ENCODE measurements at places on chromosomes 13 and 19. TPM values are rescaled to one million over a fixed set of nuclear protein-coding genes. Genes with fewer than 3 reads are reported as not detected.

- no peaks in the 10 kb centered on the region for H3K36me3 ChIP-seq
- peak overlapping the region; percentile 78 for H3K27ac ChIP-seq
- H3K4me1 ChIP-seq = peaks cover 62% of the 10 kb centered on the region
Measured at GRCh38 chr19:18419699-18420460, 682 bp downstream of the SSBP4 start.

- no peak overlapping the region for H3K4me3 ChIP-seq
- H3K27ac ChIP-seq = no peak overlapping the region
- no peaks in the 10 kb centered on the region for H3K4me1 ChIP-seq
- no peaks in the 10 kb centered on the region for H3K36me3 ChIP-seq
- no peaks in the 10 kb centered on the region for H3K27me3 ChIP-seq
Measured at GRCh38 chr13:42333613-42334328, 61.8 kb downstream of the AKAP11 start.

- DNase-seq = peak; percentile 64
- peak overlapping the region; percentile 83 for H3K27ac ChIP-seq
Measured at GRCh38 chr19:55116232-55116858, 1.1 kb downstream of the PPP1R12C start.

KLK10 gene
- total RNA-seq = not detected

GRCh38 chr13:100392709-100393630 lies 195.6 kb downstream of the GGACT start:
- H3K4me3 ChIP-seq = no peak overlapping the region
- H3K4me1 ChIP-seq = no peaks in the 10 kb centered on the region
- H3K27ac ChIP-seq = peak overlapping the region; percentile 54
- H3K36me3 ChIP-seq = no peaks in the 10 kb centered on the region

ZNF525 gene
- total RNA-seq = 12.1 TPM

KLK14 gene
- 6.6 TPM for total RNA-seq

DNA sequence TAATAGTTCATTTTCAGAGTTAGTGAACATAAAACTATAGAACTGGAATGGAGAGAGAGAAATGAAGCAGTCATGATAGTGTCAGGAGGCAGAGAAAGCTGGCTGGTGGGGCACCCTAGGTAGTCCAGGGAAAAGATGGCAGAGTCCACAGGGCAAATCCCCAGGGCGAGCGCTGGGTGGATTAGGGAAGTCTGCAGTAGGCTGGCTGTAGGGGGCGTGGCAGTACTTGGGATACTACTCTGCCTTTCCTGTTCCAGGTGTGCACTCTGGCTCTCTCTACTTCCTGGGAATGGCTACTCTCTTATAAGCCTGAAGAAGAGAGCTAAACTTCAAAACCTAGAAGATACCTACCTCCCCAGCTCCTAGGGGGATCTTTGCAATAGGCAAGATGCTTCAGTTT lies 232.9 kb upstream of the SLC10A2 start:
- H3K27me3 ChIP-seq = no peaks in the 10 kb centered on the region
- DNase-seq = peak; percentile 58
- no peak overlapping the region for H3K4me3 ChIP-seq
- no peaks in the 10 kb centered on the region for H3K36me3 ChIP-seq
- H3K4me1 ChIP-seq = no peaks in the 10 kb centered on the region

DNA sequence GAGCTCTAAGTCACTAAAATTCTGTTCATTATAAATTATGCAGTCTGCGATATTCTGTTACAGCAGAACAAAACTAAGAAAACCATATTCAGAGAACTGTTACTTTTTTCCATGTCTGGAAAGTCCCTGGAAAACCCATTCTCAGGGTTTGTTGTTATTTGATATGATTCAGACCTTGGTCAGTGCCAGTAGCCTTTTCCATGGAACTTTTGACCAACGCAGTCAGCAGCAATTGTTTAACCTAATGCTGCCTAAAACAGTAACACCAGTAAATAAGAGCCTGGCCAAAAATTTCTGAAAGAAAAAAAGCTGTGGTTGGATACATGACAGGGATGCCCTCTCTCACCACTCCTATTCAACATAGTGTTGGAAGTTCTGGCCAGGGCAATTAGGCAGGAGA lies 402.7 kb downstream of the TBC1D4 start:
- H3K27me3 ChIP-seq = no peaks in the 10 kb centered on the region
- H3K36me3 ChIP-seq = no peaks in the 10 kb centered on the region
- no peaks in the 10 kb centered on the region for H3K4me1 ChIP-seq
- no peak overlapping the region for H3K4me3 ChIP-seq

IZUMO2 gene
- not detected for total RNA-seq

GRCh38 chr19:46065486-46066071 lies 24.8 kb upstream of the IGFL4 start:
- no peak overlapping the region for H3K4me3 ChIP-seq
- no peak overlapping the region for H3K27ac ChIP-seq

- H3K27me3 ChIP-seq = no peaks in the 10 kb centered on the region
- H3K36me3 ChIP-seq = peaks cover 8% of the 10 kb centered on the region
- peak overlapping the region; percentile 92 for H3K27ac ChIP-seq
- H3K4me1 ChIP-seq = peaks cover 5% of the 10 kb centered on the region
- DNase-seq = peak; percentile 96
Measured at GRCh38 chr19:54162241-54162805, 2.8 kb upstream of the LENG1 start.

- peak overlapping the region; percentile 70 for H3K27ac ChIP-seq
- no peaks in the 10 kb centered on the region for H3K4me1 ChIP-seq
- peak; percentile 80 for DNase-seq
- no peaks in the 10 kb centered on the region for H3K27me3 ChIP-seq
- H3K4me3 ChIP-seq = no peak overlapping the region
Measured at GRCh38 chr13:108155185-108156106, 59.9 kb downstream of the LIG4 start.

GRCh38 chr13:76414320-76414719 lies 471.9 kb downstream of the KCTD12 start:
- DNase-seq = no peak
- no peaks in the 10 kb centered on the region for H3K27me3 ChIP-seq
- H3K4me3 ChIP-seq = no peak overlapping the region
- no peaks in the 10 kb centered on the region for H3K36me3 ChIP-seq
- H3K4me1 ChIP-seq = no peaks in the 10 kb centered on the region
- H3K27ac ChIP-seq = no peak overlapping the region

PSG3 gene
- total RNA-seq = not detected

DNA sequence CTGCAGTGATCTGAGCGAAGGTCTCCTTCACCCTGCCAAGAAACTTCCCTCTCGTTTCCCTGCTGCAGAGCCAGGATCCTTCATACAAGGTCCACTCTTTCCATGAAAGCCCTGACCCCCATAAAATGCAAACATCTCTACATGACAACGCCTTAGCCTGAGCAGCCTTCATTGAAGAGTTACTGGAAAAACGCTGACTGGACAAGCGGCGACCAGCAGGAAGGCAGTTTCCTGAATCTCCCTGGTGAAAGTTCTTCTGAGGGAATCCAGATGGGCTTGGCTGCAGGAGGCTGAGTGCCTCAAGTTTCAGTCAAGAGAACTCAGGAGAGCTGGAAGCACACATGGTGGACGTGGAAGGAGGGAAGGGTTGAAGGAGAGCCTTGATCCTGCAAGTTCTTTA lies 17.7 kb downstream of the GSX1 start:
- H3K4me3 ChIP-seq = no peak overlapping the region
- no peak for DNase-seq
- H3K4me1 ChIP-seq = no peaks in the 10 kb centered on the region
- H3K36me3 ChIP-seq = no peaks in the 10 kb centered on the region
- H3K27ac ChIP-seq = no peak overlapping the region
- H3K27me3 ChIP-seq = no peaks in the 10 kb centered on the region

- no peaks in the 10 kb centered on the region for H3K36me3 ChIP-seq
- no peak overlapping the region for H3K4me3 ChIP-seq
- H3K27ac ChIP-seq = peak overlapping the region; percentile 29
- no peaks in the 10 kb centered on the region for H3K4me1 ChIP-seq
- DNase-seq = no peak
Measured at GRCh38 chr13:73520566-73521289, 461.9 kb downstream of the KLF5 start.

ALOX5AP gene
- total RNA-seq = 19.8 TPM

TTC9B gene
- not detected for total RNA-seq

RDH8 gene
- not detected for total RNA-seq

All from Peyer's patch (tissue), 4 donors.